ENCODE measurements at places on chromosomes 12 and 14. TPM values are rescaled to one million over a fixed set of nuclear protein-coding genes. Genes with fewer than 3 reads are reported as not detected.

DNA sequence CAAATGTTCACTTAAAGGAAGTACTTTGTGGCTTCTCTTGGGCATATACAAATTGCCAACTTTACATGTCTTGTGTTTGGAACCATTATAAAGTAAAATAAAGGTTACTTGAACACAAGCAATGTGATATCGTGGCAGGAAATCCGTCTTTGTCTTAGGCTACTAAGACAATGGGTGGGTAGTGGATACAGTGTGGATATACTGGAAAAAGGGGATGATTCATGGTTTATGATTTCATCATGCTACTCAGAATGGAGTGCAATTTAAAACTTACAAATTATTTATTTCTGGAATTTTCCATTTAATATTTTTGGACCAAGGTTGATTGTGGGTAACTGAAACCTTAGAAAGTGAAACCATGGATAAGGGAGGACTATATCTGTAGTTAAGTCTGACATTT lies 48.4 kb downstream of the MYRFL start:
- H3K4me1 ChIP-seq = no peaks in the 10 kb centered on the region
- no peak for DNase-seq
- H3K36me3 ChIP-seq = no peaks in the 10 kb centered on the region
- H3K4me3 ChIP-seq = no peak overlapping the region

DNA sequence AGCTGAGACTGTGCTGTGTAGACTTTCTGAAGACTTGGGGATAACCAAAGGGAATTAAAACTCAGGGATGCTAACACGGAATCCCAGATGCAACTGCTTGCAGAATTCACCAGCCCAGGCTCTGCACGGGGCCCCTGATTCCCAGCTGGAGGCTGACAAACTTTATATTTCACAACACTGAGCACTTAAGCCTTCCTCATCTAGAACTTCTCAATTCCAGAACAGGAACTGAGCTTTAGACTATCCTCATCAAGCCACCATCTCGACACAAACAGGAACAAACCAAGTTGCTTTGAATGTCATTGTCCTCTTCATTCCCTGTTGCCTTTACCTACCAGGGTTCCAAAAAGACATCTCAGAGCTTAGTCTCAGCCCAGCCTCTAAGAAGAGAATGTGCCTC lies 22.2 kb downstream of the CCDC63 start:
- H3K27me3 ChIP-seq = peaks cover 6% of the 10 kb centered on the region
- DNase-seq = no peak
- no peak overlapping the region for H3K27ac ChIP-seq
- H3K4me3 ChIP-seq = no peak overlapping the region

DNA sequence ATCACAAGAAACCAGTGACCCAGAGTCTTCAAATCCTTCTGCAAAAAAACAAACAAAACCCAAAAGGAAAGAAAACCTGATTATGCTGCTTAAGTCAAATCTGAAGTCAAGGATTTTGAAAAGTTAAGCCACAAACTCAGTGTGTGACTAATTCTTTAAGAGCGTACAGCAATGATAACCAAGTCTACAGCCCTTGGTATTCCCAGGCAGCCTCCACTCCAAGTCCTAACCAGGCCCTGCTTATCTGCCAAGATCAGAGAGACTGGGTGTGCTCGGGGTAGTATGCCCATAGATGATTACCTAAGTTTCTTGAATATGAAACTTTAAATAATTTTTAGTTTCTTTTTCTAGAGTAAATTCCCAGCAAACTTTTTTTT lies 13.1 kb downstream of the PGAM5 start:
- H3K4me3 ChIP-seq = no peak overlapping the region
- peaks cover 9% of the 10 kb centered on the region for H3K36me3 ChIP-seq
- peaks cover 15% of the 10 kb centered on the region for H3K4me1 ChIP-seq
- peaks cover 7% of the 10 kb centered on the region for H3K27me3 ChIP-seq

GRCh38 chr14:97506626-97507025 lies 709.4 kb downstream of the VRK1 start:
- no peaks in the 10 kb centered on the region for H3K4me1 ChIP-seq
- no peak overlapping the region for H3K27ac ChIP-seq
- no peak overlapping the region for H3K4me3 ChIP-seq

LHX5 gene
- 3.1 TPM for total RNA-seq

DPF3 gene
- total RNA-seq = 13.7 TPM

ZDHHC22 gene
- 77.3 TPM for total RNA-seq
